Astrocyte (in vitro differentiated cells and primary cell): ENCODE measurements at places on chromosomes 2 and 18.

- DNase-seq, result no peak
- H3K4me1 ChIP-seq, result peaks cover 30% of the 10 kb centered on the region
- no peaks in the 10 kb centered on the region for H3K36me3 ChIP-seq
- H3K27me3 ChIP-seq, result no peaks in the 10 kb centered on the region
Observed at GRCh38 chr2:20220806-20221554, 4.0 kb downstream of the SDC1 start.

GRCh38 chr2:126704434-126705160 lies 48.6 kb downstream of the GYPC start:
- H3K4me3 ChIP-seq, result no peak overlapping the region
- DNase-seq, result peak; percentile 36
- no peaks in the 10 kb centered on the region for H3K27me3 ChIP-seq
- no peak overlapping the region for H3K27ac ChIP-seq
- no peaks in the 10 kb centered on the region for H3K36me3 ChIP-seq

GRCh38 chr2:118905206-118905605 lies 36.8 kb upstream of the MARCO start:
- no peak overlapping the region for H3K4me3 ChIP-seq
- no peaks in the 10 kb centered on the region for H3K4me1 ChIP-seq
- no peak overlapping the region for H3K27ac ChIP-seq

GRCh38 chr2:28648147-28648546 lies 103.5 kb upstream of the PPP1CB start:
- H3K4me3 ChIP-seq, result no peak overlapping the region
- H3K27me3 ChIP-seq, result no peaks in the 10 kb centered on the region
- H3K4me1 ChIP-seq, result peaks cover 29% of the 10 kb centered on the region
- no peaks in the 10 kb centered on the region for H3K36me3 ChIP-seq
- DNase-seq, result no peak
- no peak overlapping the region for H3K27ac ChIP-seq

GRCh38 chr2:226273440-226273839 lies 526.2 kb downstream of the IRS1 start:
- DNase-seq, result no peak
- no peak overlapping the region for H3K4me3 ChIP-seq
- H3K4me1 ChIP-seq, result no peaks in the 10 kb centered on the region
- H3K27me3 ChIP-seq, result no peaks in the 10 kb centered on the region
- H3K27ac ChIP-seq, result no peak overlapping the region
- H3K36me3 ChIP-seq, result no peaks in the 10 kb centered on the region

DNA sequence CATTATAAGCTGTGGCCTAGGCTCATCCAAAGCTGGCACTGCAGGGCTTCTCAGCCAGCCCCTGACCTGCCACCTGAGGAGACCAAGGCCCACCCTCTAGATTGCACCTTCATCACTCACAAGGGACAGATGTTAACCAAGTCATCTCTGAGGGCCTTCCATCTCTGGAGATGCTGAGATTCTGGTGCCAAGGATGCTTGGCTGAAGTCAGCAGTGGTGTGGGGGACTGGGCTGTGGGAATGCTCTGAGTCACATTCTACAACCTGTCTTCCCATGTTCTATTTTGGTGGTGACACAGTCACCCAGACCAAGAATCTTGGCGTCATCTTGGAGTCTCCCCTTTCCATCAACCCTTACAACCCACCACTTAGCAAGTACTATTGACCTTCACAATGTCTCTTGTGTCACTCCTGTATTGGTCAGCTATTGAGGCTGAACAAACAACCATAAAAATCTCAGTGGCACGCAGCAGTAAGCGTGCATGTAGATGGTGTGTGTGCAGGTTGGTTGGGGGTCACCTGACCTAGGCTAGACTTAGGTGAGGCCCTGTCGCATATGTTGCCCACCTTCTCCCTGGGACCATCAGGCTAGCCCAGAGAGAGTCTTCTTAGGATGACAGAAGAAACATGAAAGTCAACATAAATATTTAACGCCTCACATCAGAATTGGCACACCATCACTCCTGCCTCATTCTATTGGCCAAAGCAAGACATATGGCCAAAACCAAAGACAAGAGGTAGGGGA lies 135.0 kb downstream of the SMAD7 start:
- H3K36me3 ChIP-seq, result no peaks in the 10 kb centered on the region
- peak overlapping the region; percentile 0 for H3K27ac ChIP-seq
- no peak overlapping the region for H3K4me3 ChIP-seq
- H3K4me1 ChIP-seq, result peaks cover 7% of the 10 kb centered on the region
- H3K27me3 ChIP-seq, result no peaks in the 10 kb centered on the region
- DNase-seq, result peak; percentile 55

- DNase-seq, result no peak
- H3K27ac ChIP-seq, result no peak overlapping the region
- peaks cover 5% of the 10 kb centered on the region for H3K36me3 ChIP-seq
- H3K4me3 ChIP-seq, result no peak overlapping the region
- peaks cover 28% of the 10 kb centered on the region for H3K4me1 ChIP-seq
Observed at GRCh38 chr18:9803698-9804516, 81.9 kb upstream of the TXNDC2 start.

DNA sequence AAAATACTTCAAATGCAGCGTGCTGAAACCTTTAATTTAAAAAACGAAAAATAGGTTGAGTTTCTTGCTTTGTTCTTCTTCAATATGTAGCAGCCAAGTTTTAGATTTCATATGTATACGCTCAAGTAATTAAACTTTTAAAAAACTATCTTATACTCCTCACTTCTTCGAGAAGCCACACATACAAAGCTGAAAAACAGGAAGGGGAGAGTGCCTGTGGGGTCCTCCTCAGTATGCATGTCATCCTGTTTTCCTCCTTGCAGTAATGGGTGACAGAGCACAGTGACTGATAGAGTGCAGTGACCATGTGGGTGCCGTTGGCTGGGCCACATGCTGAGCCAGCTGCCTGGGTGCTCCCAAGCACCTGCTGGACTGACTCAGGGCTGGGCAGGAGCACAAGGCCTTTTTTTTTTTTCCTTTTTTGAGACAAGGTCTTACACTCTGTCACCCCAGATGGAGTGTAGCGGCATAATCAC lies 33.3 kb downstream of the UXS1 start:
- peaks cover 10% of the 10 kb centered on the region for H3K4me1 ChIP-seq
- H3K27me3 ChIP-seq, result no peaks in the 10 kb centered on the region
- DNase-seq, result no peak
- H3K36me3 ChIP-seq, result peaks cover 4% of the 10 kb centered on the region
- H3K4me3 ChIP-seq, result no peak overlapping the region

- H3K27me3 ChIP-seq, result no peaks in the 10 kb centered on the region
- no peaks in the 10 kb centered on the region for H3K4me1 ChIP-seq
- DNase-seq, result no peak
- H3K27ac ChIP-seq, result no peak overlapping the region
- H3K4me3 ChIP-seq, result no peak overlapping the region
Observed at GRCh38 chr2:128219891-128220290, 98.8 kb downstream of the HS6ST1 start.

- peaks cover 12% of the 10 kb centered on the region for H3K4me1 ChIP-seq
- no peaks in the 10 kb centered on the region for H3K36me3 ChIP-seq
- peak overlapping the region; percentile 9 for H3K4me3 ChIP-seq
- DNase-seq, result peak; percentile 46
- H3K27me3 ChIP-seq, result no peaks in the 10 kb centered on the region
Observed at GRCh38 chr2:107412981-107413380, 413.7 kb upstream of the RGPD4 start.

GRCh38 chr2:239688840-239689239 lies 288.0 kb upstream of the HDAC4 start:
- no peak overlapping the region for H3K27ac ChIP-seq
- no peak overlapping the region for H3K4me3 ChIP-seq
- no peak for DNase-seq

DNA sequence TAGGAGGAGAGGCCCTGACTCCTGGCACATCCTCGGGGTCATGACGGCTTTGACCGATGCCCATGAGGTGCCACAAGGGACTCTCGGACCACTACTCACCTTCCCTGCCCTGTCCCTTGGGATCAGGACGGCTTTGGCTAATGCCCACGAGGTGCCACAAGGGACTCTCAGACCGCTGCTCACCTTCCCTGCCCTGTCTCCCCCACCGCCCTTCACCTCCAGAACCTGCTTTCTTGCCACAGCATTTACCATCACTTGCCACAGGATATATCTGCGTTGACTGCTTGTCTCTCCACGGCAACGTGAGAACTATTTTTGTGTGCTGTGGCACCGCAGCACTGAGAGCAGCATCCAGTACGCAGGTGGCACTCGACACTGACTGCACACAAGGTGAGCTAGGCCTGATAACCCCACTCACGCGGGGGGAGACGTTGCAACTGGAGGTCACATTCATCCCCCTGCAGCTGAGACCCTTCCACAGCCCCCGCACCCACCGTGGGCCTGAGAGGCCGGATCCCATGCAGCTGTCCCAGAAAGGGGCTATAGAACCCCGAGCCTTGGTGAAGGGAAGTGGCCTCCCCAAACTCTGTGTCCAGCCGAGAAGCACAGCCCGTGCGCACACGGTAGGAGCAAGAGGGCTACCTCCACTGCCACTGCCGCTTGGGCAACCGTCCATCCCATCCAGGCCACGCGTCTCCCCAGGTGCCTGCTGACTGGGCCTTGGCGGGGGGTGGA lies 47.5 kb downstream of the ANO7 start:
- no peaks in the 10 kb centered on the region for H3K27me3 ChIP-seq
- no peak overlapping the region for H3K27ac ChIP-seq
- DNase-seq, result no peak
- H3K4me1 ChIP-seq, result no peaks in the 10 kb centered on the region
- H3K36me3 ChIP-seq, result peaks cover 73% of the 10 kb centered on the region
- no peak overlapping the region for H3K4me3 ChIP-seq

DNA sequence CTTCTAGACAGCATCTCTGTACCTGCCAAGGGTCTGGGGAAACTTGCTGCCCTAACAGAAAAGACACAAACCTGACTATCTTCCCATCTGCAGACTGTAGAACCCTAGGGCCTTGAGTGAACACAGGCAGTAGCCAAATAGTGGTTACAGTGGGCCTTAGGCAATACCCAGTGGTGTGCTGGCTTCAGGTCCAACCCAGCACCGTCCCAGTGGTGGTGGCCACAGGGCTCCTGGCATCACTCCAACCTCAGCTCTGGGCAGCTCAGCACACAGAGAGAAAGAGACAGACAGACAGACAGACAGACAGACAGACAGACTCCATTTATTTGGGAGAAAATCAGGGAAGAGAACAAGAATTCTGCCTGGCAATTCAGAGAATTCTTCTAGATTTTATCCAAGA lies 29.3 kb upstream of the UPP2 start:
- DNase-seq, result no peak
- no peak overlapping the region for H3K27ac ChIP-seq
- no peak overlapping the region for H3K4me3 ChIP-seq

DNA sequence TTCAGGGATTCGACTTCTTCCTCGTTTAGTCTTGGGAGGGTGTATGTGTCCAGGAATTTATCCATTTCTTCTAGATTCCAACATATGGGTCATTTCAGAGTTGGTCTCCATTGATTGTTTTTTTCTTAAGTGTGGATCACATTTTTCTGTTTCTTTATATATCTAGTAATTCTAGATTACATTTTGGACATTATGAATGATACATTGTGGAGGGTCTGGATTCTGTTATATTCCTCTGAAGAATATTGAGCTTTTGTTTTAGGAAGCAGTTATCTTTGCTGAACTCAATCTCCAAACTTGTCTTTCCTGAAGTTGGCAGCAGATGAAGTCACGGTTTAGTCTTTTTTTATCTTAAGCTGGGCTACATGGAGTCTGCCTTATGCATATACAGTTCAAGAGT lies 9.3 kb downstream of the FAM228B start:
- no peaks in the 10 kb centered on the region for H3K36me3 ChIP-seq
- no peak overlapping the region for H3K4me3 ChIP-seq
- no peak for DNase-seq
- no peak overlapping the region for H3K27ac ChIP-seq
- no peaks in the 10 kb centered on the region for H3K27me3 ChIP-seq
- no peaks in the 10 kb centered on the region for H3K4me1 ChIP-seq

- H3K4me1 ChIP-seq, result no peaks in the 10 kb centered on the region
- H3K36me3 ChIP-seq, result no peaks in the 10 kb centered on the region
- no peak overlapping the region for H3K27ac ChIP-seq
Observed at GRCh38 chr2:102505290-102505689, 32.3 kb downstream of the SLC9A4 start.

- H3K27ac ChIP-seq, result peak overlapping the region; percentile 69
- no peaks in the 10 kb centered on the region for H3K27me3 ChIP-seq
- peak overlapping the region; percentile 82 for H3K4me3 ChIP-seq
Observed at GRCh38 chr2:46615986-46616485, 136.7 kb downstream of the TMEM247 start.

DNA sequence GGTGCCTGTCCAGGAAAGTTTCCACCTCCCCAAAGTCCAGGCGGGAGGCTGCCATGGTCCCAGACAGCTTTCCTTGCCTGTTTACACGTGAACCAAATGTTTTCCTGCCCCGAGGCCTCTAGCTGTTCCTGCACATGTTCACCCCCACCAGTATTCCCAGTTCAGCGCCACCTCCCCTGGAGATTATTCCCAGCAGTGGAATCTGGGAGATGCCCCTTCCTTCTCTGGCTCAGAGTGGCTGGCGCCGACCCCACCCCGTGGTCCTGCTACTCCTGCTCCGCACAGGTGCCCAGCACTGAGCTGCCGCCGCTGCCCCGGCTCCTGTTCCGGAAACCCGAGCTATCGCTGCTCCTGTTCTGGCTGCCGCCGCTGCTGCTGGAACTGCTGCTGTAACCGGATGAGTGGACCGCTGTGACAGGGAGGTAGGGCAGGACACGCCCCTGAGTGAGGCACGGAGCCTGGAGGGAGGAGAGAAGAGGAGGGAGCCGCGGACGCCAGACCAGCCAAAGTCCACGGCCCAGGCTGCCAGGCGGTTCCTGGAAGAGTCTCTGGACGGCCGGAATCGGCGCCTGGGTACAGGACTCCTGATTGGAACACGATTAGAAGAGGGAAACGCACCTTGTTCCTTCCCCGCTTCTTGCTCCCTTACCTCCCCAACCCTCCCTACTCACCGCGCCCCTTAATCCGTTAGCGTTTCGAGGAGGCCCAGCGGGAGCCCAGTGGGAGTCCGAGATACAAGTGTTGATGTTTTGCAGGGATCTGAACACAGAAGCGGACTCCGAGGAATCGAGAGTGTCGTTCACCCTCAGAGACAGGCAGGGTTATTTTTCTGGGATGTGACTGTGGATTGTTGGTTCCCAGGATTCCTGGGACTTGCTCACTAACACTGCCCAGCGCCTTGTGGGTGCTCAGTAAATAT lies at the start of gene PDE11A:
TSS of gene PDE11A (minus strand) at position 395 of the 919 bp plus-strand sequence. CDS start at position 55, 340 bp downstream.
- no peaks in the 10 kb centered on the region for H3K27me3 ChIP-seq
- H3K36me3 ChIP-seq, result no peaks in the 10 kb centered on the region
- peak within 1 kb of the TSS; percentile 43 for H3K27ac ChIP-seq

GRCh38 chr2:108594132-108594981 lies 60.1 kb downstream of the LIMS1 start:
- H3K4me1 ChIP-seq, result peaks cover 47% of the 10 kb centered on the region
- peak overlapping the region; percentile 98 for H3K27ac ChIP-seq
- H3K27me3 ChIP-seq, result no peaks in the 10 kb centered on the region
- peak overlapping the region; percentile 14 for H3K4me3 ChIP-seq
- DNase-seq, result peak; percentile 98
- no peaks in the 10 kb centered on the region for H3K36me3 ChIP-seq

DNA sequence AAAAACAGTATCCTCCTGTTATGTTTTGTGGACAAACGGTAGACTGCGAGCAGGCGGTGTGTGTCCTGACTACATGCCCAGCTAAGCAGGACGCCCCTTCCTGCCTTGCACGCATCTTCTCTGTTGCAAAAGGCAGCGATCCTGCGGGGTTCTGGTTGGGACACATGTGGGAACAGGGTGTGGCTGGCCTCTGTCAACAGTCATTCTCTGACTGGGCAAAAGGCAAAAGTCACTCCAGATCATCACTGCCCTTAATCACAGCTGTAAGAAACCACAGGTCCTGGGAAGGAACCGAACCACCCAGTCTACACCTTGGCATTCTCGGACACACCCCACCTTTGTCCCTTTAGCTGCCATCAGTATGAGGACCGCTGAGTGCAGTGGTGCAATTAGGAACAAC lies 44.3 kb upstream of the TMEM87B start:
- no peaks in the 10 kb centered on the region for H3K36me3 ChIP-seq
- no peak overlapping the region for H3K27ac ChIP-seq
- no peaks in the 10 kb centered on the region for H3K27me3 ChIP-seq
- H3K4me1 ChIP-seq, result no peaks in the 10 kb centered on the region
